ENCODE measurements at places on chromosomes 2 and 18.

GRCh38 chr2:14615760-14616159 lies 16.8 kb upstream of the LRATD1 start:
- no peak for DNase-seq

DNA sequence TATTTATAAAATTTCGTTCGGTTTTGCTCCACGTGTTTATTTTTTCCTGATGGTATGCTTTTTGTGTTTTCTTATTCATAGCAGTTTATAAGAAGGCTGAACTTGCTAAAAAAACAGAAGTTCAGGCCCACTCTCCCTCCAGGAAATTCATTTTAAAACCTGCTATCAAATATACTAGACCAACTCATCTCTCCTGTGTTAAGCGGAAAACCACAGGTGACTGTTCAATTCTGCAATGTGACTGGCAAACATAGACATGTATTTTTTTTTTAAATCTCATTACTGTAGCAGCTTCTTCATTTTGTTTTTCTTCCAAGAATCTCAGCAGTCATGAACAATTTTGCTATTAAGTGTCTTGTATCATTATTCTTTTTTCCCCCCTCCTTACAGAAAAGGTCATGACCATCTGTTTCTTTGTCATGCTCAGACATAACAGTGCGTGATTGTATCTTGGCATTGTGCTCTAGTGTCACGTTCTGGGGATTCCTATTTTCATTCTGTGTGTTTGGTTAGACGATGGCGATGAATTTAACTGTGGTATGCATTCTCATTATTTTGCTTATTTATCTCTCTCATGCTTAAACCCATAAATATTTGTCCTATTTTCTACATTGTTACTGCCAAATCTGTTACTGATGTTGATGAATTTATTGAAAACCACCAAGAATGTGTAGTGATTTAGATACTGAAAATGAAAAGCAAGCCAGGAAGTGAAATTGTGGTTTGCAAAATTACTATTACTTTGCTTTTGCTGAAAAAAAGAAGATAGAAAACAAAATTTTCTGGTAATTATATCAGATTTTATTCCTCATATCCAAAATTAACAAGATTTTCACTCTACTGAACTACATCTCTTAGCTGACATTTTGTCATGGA lies 74.6 kb upstream of the UNC80 start:
- DNase-seq, result no peak

DNA sequence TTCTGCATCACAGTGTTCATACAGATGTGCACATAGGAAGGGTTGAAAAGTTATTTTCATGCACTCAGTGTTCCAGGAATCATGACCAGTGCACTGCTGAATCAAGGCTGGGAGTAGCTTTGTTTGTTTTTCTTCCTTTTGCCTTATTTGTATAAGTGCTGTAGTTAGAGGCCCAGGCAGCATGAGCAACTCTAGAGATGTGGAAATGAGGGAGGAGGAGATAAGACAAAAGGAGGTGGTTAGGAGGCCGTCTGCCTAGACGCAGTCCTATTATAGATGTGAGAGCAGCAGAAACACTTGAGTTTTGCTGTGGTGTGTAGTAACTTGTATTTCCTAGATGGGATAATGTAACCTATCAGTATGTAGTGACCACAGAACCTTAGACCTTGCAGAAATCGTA lies 264.3 kb upstream of the RASGRP3 start:
- DNase-seq, result no peak

DNA sequence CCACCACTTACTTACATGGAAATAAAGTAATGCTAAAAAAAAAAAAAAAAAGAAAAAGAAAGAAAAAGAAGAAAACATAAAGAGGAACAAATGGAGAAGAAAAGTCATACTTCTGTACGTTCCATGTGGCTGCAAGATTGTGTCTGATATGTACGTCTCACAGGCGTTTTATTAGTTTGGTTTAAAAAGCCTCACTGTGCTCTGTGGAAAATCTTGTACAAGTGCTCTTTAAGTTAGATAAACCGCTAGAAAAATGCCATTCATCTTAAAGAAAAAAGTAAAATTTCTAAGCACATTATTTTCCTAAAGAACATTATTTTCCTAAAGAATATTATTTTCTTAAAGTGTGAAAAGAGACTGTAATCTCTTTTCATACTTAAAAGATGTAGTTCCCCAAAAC lies 165.1 kb downstream of the ZNF521 start:
- DNase-seq, result no peak

GRCh38 chr2:241053576-241054251 lies 48.4 kb downstream of the MTERF4 start:
- no peak for DNase-seq

DNA sequence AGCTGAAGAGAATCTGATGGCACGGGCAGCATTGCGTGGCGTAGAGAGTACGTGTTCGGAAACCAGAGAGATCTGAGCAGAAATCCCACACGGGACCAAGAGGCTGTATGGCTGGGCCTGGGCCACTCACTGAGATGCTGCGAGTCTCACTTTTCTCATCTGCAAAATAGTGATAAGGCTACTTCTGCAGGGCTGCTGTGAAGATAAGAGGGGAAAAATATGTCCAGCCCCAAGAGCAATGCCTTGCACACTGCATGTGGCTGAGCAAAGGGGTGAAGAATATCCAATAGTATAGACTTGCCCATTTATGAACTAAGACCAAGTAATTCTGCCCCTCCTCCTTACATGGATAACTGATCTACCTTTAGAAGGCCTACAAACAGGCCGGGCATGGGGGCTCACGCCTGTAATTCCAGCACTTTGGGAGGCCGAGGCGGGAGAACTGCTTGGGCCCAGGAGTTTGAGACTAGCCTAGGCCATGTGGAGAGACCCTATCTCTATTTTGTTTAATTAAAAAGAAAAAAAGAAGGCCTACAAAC lies 3.1 kb downstream of the FECH start:
- no peak for DNase-seq

DNA sequence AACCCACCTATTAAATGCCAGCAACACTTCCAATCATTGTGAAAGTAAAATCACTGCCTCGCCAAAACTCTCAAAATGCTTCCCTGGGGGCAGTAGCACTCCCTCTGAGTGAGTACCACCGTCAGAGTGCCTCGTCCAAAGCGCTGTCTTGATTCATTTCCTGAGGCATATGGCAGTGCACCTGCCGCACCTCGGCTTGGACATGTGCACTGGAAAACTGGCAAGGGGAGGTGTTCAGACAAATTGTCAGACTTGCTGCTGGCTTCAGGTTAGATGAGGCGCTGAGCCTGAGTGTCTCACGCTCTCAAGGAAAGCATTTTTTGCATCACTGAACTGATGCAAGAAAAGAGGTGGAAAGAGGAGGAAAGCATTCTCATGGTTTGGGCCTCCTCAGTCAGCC lies 132.8 kb downstream of the ATL2 start:
- no peak for DNase-seq

DNA sequence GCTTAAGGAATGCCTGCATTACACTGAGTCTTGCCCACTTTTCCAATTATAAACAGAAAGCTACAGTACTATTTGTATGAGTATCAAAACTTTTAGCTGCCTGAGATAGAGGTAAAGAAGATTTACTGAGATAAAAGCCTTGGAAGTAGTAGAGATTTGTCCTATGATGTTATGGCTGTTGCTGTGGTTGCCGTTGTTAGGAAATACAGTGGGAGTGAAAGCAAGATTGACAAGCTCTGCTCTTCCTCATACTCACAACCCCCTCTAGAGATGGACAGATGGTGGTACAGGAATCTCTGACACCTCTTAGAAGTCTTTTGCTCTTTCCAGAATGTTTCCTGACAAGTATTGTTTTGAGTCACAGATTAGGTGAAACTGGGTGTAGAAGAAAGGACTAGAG lies 242.5 kb downstream of the RPIA start:
- DNase-seq, result no peak

DNA sequence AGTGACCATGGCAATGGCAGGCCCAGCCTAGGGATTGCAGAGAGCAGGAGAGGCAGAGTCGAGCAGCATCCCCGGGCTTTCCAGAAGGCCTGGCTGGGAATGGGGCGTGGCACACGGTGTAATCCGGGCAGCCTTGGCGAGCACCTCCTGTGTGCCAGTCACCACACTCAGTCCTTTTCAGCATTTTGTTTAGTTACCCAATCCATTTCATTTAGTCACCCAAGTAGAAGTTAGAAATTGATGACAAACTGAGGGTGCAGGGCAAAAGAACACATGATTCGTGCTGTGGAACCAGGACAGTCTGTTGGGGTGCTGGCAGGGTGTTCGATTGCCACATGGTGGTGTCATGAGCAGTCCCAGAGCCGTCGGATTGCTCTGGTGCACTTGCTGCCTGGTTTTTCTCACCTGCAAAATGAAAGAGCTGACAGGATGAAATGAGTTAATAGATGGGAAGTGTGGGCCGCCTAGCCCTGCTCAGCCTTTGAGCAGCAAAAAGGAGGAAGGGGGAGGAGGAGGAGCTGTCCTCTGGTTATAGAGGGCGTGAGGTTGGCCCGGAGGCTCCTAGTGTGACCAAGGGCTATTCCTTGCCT lies 299.4 kb downstream of the AGAP1 start:
- no peak for DNase-seq

DNA sequence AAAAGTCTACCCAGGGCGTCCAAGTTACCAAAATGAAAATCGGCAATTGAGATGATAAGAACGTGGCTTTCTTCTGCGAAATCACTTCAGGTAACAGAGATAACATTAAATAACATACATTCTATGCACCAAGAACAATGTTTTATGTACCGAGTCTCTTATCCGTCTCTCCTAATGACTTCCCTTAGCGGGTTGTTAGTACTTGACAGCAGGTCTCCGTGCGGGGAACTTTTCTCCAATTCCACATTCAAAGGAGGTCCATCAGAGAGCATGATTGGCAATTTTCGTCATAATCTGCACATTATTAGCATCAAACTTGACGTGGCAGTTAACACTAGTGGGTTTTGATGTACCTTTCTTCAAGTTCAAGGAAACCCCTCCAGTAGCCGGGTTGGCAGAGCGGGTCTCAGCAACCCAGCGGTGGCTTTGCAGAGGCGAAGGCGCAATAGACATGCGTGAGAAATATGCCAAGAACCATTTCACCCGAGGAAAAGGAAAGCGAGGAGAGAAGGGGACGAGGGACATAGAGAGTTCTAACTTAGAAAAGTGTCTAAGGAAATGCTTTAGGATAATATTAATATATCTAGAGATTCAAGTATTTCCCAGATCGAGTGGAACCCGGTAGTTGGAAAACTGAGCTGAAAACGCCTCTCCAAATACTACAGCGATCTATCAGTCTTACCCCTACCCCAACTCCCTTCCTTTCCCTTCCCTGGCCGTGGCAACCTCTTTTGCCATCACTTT lies 5.0 kb downstream of the EVX2 start:
- no peak for DNase-seq

- no peak for DNase-seq
These were observed 81.1 kb downstream of the MRPS9 start for GRCh38 chr2:105118960-105119359.

GRCh38 chr2:3265981-3266924 lies 111.4 kb downstream of the EIPR1 start:
- DNase-seq, result no peak

- DNase-seq, result no peak
These were observed 94.1 kb upstream of the THOC1 start for GRCh38 chr18:361941-362310.

- no peak for DNase-seq
These were observed 17.2 kb downstream of the SH3YL1 start for GRCh38 chr2:246489-247144.

DNA sequence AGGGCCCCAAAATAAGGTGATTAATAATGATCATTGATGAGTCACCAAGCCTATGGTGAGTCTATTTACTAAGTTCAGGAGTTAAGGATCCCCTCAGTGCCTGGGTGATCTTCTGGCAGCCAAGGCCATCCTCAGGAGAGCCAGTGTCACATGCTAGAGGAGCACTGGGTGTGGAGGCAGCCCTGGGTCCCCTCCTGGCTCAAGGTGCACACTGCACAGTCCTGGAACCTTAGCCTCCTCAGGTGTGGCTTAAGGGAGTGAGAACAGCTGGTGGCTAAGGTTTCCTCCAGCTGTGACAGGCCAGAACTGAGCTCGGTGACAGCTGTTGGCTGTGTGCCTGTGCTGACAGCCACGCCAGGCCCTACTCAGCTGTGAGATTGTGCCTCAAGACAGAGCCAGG lies 52.1 kb upstream of the ACAA2 start:
- no peak for DNase-seq

GRCh38 chr2:40244675-40245074 lies 207.2 kb downstream of the SLC8A1 start:
- no peak for DNase-seq

- peak; percentile 22 for DNase-seq
These were observed 13.5 kb downstream of the ALPK2 start for GRCh38 chr18:58615140-58616132.

- DNase-seq, result no peak
These were observed 170.0 kb downstream of the TSN start for GRCh38 chr2:121925466-121925865.

- DNase-seq, result no peak
These were observed 1.6 kb downstream of the EPC2 start for GRCh38 chr2:148646231-148646559.

- DNase-seq, result no peak
These were observed 2108.8 kb upstream of the PIK3C3 start for GRCh38 chr18:39846265-39846664.

DNA sequence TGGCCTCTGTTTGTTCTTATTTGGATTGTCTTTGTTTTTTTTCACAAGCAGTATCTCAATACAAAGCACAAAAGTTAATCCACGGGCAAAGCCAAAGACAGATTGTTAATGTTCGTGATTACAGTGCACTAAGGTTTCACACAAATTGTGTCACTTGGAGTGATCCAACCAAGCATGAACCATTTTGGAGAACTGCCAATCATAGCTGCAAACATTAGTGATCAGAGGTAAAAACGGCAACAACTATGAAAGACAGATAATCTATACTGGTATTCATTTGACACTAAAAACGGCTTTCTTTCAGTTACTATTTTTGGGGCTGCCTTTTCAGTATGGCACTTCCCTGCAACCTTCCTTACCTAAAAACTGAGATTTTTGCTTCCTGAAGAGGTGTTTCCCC lies 213.1 kb upstream of the GULP1 start:
- no peak for DNase-seq

DNA sequence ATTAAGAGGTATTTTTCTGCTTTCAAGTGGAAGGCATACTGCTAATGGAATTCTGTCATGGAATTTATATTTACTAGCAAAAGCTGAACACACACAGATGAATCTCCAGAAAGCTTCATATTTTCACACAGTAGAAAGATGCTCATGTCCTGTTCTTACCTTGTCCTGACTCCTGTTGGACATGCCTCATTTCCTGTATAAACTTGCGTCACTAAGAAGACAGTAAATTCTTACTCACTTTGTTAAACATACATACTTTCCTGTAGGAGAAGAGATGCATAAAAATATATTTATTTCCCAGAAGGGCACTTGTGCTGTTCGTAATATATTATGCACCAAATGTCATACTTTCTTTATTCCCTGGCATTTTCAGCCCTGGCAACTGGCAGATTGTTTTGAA lies 238.3 kb upstream of the RASGRP3 start:
- DNase-seq, result no peak

GRCh38 chr2:192069417-192069816 lies 125.3 kb downstream of the TMEFF2 start:
- DNase-seq, result no peak

DNA sequence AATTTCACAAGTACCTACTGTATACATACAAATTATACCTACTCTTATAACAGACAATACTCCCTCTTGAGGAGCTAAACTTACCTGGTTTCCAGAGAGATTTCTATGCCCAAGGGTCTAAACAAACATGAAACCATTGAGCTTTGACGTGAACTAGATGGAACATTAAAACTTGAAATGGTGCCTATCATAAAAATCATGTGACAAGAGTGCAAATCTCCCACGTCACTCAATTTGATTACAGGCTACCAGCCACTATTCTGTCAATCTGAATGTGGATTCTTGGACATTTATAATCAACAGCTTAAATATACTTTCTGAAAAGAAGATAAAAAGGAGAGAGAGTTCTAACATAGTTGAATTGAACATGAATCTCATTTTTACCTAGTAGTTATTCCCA lies 297.1 kb upstream of the SESTD1 start:
- no peak for DNase-seq
